NCI-H748 treated with DMSO at 0.1 percent for 48 hours (cell line): ENCODE measurements at places on chromosomes 1 and 21.

DNA sequence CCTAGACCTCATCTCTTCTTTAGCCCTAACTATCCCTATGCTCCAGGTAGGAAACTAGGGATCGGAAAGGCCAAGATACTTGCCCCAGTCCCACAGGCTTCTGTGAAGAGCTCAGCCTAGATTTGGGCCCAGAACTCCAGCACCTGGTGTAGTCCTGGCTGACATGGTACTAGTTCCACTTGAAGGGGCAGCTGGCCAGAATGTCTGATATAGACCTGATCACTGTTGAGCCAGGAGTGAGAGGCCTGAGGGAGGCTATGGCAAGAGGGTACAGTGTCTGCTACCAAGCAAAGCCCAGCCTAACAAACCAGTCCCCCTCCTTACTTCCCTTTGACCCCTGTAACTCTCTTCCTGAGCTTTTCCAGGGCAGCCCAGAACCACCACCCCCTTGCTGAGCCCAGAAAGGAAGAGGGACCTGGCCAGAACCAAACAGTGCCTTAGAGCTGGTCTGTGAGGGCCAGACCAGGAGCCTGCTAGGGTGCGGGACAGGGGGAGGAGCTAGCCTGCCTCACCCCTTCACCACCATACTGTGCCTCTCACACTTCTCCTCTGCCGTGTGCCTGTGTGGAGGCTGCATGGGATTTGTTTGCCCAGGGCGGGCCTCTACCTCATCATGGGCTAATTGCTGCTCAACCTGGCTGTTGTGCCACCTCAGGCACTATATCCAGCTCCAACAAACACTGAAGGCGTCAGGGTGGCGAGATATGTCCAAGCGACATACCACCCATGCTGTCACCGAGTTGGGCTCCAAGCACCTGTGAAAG is 10.9 kb downstream of the POMGNT1 start:
- DNase-seq = peak; percentile 91

DNA sequence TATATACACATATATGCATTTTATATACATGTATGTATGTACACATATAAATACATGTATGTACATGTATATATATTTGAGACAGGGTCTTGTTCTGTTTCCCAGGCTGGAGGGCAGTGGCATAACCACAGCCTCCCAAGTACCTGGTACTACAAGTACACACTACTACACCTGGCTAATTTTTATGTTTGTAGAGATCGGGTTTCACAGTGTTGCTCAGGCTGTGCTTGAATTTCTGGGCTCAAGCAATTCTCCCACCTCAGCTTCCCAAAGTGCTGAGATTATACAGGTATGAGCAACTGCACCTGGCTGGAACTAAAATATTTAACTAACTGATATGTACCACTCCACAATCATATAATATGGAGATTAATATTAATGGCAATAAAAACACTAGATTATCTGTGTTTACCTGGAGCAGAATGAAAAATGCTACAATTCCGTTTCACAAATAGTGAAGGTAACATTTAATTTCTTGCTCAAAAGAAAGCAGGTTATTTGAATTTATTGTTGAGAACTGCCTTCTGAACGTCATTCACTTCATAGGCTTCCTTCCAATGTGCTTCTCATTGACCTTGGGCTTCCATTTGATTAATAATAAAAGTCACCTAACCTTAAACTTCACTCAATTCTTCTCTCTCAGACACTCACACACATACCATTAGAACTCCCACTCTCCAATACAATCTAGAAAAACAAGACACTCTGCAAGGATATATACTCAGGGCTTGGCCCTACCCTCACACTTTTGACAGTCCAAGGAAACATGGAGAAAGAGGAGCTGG is 57.0 kb downstream of the PTGER3 start:
- DNase-seq = peak; percentile 88

GRCh38 chr1:109162626-109163025 is 48.7 kb downstream of the ELAPOR1 start:
- DNase-seq = no peak

DNA sequence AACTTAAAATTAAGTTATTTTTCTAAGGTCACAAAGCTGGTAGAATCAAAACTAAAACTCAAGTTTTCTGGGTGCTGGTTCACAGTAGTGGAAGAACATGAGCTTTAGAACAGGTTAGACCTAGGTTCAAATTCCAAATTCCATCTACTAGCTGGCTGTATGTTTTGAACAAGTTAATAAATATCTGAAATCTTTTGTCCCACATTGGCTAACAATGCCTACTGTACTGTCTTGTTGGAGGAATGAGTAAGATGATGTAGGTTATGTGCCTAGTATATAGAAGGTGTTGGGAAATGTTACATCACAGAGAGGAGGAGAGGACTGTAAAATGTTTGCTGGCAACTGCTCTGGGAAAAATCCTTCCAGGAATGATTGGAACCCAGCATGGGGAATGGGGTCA is 14.0 kb upstream of the CD247 start:
- no peak for DNase-seq

- DNase-seq = no peak
These were observed 33.5 kb downstream of the CTBS start for GRCh38 chr1:84540759-84541158.

DNA sequence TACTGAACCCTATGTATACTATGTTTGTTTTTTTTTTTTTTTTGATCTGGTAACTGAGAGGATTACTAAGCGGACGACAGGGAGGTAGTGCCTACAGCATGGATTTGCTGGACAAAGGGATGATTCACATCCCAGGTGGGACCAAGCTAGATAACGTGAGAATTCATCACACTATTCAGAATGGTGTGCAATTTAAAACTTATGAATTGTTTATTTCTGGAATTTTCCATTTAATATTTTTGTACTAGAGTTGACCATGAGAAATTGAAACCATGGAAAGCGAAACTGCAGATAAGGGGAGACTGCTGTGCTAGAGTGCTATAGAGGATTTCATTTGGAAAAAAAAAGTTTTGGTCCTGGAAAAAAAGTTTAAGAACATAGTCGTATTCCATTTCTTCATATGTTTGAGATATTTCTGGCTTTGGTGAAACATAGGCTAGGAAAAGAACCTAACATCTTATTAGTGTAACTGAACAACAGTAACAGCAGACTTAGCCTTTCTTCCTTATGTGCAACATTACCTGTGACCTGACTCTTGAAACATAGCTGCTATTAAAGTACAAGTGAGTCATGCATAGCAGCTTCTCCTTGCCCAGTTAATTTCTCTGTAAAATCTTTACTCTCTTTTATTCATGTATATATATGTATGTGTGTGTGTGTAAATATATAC is 202.5 kb downstream of the FGGY start:
- DNase-seq = no peak

DNA sequence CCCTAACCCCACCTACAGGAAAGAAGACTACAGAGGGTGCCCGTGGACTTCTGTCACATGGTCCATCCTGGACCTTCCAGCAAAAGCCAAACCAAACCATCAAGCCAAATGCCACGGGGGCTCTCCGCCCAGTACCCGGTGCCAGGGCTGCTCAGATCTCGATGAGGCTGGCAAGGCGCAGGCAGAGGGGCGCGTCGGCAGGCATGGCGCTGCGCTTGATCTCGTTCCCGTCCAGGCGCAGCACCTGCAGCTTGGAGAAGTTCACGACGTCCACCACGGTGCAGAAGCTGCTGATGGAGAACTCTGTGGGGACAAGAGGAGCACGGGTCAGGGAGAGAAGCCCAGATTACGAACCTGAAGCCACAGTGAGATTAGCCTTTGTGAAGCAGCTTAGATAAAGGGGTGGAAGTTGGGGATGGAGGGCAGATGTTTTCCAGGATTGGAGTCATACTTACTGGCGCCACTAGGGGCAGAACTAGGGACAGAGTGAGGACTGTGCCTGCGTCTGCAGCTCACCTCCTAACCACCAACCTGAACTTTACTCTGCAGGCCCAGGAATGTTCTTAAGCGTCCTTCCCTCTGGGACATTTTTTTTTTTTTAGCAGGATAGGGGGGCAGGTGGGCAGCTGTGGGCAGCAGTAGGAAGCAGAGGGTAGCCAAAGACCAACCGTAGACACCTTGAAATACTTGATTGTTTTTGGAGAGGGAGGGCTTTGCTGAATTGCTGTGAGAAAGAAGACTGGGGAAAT is 8.6 kb downstream of the FMOD start:
- peak; percentile 30 for DNase-seq

DNA sequence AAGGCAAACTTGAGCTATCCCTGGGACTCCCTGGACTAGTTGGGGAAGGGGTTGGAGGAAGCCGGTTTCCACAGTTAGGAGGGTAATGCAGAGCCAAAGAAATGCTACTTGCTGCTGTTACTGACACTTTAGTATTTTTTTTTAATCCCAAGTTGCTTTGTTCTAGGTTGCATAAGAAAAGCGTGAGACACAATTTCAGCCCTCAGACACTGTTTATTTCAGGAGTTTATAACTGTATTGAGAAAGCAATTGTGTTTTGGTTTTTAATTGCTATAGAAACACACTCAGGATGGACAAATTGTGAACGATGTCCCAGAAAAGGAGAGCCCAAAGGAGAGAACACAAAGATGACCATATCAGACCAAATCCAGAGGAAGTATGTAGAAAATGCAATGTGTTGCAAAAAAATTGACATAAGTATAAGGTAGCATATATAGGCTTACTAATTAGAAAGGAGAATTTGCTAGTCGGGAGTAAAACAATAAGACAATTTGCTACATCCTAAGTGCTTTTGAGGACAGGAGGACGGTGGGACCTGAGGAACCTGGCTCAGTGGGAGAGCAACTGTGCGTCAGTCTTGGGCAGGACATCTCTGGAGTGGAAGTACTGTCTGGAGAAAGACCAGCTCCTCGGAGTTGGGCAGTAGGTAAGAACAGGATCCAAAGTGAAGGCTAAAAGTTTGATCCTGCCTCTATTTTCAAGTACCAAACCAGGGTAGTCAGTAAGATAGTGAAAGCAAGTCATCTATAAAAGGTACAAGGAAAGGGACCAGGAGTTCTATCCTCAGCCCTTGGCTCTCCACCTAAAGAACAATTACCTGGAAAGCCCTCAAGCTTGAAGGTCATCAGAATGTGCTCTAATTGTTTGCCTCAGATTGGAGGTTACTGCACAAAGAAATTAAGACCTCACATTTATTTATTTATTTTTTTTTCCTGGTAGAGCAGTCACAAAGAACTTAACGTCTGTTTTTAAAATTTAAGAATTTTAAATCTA is 39.9 kb downstream of the DIPK1A start:
- DNase-seq = no peak

DNA sequence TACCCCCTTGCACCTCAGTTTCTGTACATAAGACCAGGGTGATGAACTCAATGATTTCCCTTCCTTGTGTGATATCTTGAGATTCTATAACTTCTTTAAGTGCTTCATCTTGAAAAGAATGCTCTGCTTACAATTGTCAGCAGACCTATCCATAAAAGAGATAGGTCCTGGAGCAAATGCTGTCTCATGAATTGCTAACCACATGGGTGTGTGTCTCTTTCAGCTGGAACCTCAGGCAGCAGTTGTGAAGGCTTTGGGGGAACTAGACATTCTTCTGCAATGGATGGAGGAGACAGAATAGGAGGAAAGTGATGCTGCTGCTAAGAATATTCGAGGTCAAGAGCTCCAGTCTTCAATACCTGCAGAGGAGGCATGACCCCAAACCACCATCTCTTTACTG is 2.8 kb downstream of the IL20 start:
- no peak for DNase-seq

GRCh38 chr1:166974647-166975345 is 544 bp downstream of the ILDR2 start:
- DNase-seq = peak; percentile 19

- DNase-seq = no peak
These were observed 303.7 kb downstream of the HLX start for GRCh38 chr1:221182791-221183533.

DNA sequence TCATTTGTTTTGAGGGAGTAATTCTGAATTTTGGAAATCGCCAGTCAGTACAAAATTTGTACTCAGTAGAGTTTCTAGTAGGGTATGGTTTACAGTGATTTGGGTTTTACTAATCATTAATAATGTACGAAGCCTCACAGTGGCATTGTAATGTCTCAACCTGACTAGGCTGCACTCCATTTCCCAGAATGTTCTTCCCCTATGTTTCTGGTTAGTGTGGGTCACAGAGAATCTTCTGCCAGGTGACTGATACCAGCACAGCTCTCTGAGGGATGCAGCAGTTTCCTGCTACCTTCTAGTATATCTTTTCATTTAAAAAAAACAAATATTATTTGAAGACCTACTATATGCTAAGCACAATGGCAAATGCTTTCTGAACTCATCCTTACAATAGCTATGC is 112.9 kb downstream of the PTPN14 start:
- DNase-seq = no peak

GRCh38 chr1:11528611-11529261 is 49.8 kb downstream of the DISP3 start:
- no peak for DNase-seq

GRCh38 chr1:197481101-197481500 is 213.0 kb downstream of the CRB1 start:
- no peak for DNase-seq

- DNase-seq = no peak
These were observed 14.7 kb downstream of the TFF2 start for GRCh38 chr21:42336054-42336453.
